ENCODE measurements at places on chromosomes 16 and 17.
A peak's percentile ranks its signal among the peaks of the same experiment; 100 is the strongest.

DNA sequence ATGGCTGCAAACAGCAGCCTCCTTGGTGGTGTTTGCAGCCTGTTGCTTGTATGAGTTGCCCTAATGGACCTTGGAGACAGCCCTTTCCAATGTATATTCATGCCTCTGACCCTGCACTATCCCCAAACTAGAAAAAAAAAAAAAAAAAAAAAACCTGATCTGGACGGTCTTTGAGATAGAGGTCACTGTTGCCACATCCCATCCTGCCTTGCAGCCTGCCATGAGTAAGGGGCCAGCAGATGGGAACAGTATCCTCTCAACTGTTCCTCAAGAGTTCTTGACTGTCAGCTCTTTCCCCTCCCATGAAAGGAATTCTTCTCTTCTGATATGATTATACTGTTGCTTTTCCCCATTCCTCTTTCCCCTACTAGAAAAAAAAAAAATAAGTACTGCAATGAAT lies 152.4 kb downstream of the SSH2 start:
- DNase-seq, result no peak

DNA sequence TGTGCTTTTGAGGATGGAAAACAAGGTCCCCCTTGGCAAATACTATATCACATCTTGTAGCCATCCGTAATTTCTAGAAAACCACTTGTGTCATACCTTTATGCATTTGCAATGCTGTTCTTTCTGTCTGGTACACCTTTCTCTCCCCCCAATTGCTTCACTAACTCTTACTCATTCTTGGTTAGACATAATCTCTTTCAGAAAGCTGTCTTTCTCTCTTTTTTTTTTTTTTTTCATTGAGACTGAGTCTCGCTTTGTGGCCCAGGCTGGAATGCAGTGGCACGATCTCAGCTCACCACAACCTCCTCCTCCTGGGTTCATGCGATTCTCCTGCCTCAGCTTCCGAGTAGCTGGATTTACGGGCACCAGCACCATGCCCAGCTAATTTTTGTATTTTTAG lies 94.9 kb upstream of the C17orf78 start:
- no peak for DNase-seq

- DNase-seq, result no peak
Observed at GRCh38 chr17:79946352-79947231, 89.1 kb downstream of the TBC1D16 start.

- no peak for DNase-seq
Observed at GRCh38 chr17:19706791-19707727, 9.3 kb downstream of the SLC47A2 start.

GRCh38 chr16:73058616-73059409 lies 10.9 kb upstream of the ZFHX3 start:
- DNase-seq, result peak; percentile 31

DNA sequence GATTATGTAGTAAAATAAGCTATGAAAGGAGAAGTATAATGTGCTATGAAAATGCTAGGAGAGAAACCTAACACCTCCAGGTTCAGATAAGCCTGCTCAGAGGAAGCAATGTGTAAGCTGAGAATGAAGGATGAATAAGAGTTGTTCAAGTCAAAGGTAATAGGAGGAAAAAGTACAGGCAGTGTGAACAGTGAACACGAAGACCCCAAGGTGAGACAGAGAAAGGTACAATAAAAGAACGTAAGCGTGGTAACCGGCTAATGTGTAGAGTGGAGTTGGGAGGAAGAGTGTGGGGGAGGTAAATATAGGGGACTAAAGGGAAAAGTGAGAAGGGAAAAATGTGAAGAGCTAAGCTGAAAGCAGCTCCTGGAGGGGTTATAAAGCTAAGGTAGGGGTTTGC lies 74.2 kb downstream of the TTC19 start:
- no peak for DNase-seq

GRCh38 chr16:56965149-56966092 lies 3.7 kb downstream of the CETP start:
- DNase-seq, result no peak

- DNase-seq, result no peak
Observed at GRCh38 chr16:19278403-19278802, 7.1 kb upstream of the CLEC19A start.

- no peak for DNase-seq
Observed at GRCh38 chr16:83550183-83550569, 257.6 kb upstream of the HSBP1 start.

GRCh38 chr17:57565176-57565575 lies 179.9 kb downstream of the CCDC182 start:
- no peak for DNase-seq

DNA sequence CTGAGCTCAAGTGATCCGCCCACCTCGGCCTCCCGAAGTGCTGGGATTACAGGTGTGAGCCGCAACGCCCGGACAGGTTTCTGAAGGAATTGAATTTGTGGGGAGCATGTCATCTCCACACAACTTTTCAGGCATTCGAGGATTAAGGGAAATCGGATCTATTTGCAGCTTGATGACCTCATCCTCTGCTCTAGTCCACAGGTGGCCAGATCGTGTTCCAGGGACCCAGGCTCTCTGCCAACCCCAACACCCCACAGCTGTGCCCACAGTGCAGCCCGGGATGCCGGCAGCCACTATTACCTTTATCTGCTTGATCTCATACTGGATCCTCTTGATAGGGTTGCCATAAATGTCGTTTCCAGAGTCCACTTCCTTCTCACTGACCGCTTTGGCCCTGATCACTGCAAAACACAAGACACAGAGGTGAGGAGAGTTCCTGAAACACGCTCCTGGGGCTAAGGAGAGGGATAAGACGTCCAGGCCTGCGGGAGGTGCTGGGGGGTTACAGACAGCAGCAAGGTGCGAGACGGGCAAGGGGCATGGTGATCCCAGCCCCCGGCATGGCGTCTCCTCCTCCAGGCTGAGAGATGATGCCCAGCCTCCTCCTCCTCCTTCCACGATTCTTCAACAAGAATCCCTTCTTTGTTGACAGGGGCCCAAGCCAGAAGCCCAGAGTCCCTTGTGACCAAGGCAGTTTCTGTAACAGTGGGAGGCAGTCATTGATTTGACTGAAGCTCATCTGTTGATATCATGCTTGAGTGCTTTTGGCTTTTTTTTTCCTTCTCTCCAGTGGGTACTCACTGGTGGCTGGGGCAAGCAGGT lies 29.3 kb downstream of the CEP295NL start:
- peak; percentile 18 for DNase-seq

GRCh38 chr17:59221159-59221847 lies 992 bp downstream of the GDPD1 start:
- no peak for DNase-seq

DNA sequence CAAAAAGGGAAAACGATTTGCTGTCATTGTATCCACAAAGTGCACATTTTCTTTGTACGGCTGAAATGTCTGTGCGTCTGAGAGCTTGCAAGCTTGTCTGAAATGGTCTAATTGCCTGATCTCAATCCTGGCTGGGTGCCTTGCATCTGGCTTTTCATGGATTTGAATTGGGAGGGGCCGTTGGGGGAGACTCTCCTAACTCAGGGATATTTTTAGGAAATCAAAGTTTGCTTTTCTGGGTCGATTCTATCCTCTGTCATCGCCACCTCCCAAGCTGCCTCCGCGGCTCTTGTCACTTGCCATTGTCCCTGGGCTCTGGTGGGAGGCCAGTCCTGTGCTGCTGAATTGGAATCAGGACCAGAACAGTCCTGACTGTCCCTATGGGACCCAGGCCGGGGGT lies 33.3 kb upstream of the MGAT5B start:
- DNase-seq, result no peak

DNA sequence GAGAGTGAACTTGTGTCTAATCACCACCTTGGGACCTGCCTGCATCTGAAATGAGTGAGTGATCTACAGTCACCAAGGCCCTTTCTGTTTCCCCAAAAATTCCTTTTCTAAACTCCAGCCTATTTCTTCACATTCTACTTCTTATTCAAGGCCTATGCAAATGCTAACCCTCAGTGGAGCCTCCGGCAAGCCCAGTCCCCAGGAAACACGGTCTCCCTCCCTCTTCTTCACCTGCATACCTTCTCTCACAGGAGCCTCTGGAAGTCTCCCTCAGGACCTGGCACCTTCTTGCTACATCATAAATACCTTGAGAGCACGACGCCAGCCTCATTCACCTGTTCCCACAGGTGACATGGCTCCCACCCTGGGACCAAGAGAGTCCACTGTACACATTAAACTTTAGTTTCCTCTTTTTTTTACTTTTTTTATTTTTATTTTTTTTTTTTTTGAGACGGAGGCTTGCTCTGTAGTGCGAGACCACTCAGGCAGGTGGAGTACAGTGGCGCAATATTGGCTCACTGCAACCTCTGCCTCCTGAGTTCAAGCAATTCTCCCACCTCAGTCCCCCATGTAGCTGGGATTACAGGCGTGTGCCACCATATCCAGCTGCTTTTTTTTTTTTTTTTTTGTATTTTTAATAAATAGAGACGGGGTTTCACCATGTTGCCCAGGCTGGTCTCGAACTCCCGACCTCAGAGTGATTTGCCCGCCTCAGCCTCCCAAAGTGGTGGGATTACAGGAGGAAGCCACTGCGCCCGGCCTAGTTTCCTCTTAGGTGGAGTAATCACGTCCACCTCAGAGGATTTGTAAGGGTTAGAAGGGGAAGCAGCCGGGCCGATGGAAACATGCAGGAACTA lies 97.3 kb downstream of the ANKRD11 start:
- DNase-seq, result no peak

- no peak for DNase-seq
Observed at GRCh38 chr16:79483336-79483735, 117.2 kb downstream of the MAF start.

DNA sequence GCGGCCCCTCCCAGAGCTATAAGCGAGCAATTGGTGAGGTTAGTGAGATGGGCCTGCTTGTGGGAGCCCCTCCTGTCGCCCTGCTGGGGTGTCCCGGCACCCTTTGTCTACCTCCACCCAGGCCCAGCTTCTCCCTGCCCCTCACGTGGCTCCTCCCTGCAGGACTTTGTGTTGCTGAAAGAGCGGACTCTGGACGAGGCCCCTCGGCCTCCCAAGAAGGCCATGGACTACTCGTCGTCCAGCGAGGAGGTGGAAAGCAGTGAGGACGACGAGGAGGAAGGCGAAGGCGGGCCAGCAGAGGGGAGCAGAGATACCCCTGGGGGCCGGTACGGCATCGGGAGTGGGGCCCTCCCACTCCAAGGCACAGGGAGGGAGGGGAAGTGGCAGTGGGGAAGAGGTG lies 6.1 kb upstream of the C17orf107 start:
- DNase-seq, result no peak

GRCh38 chr16:77744141-77744540 lies 21.8 kb downstream of the NUDT7 start:
- DNase-seq, result no peak

DNA sequence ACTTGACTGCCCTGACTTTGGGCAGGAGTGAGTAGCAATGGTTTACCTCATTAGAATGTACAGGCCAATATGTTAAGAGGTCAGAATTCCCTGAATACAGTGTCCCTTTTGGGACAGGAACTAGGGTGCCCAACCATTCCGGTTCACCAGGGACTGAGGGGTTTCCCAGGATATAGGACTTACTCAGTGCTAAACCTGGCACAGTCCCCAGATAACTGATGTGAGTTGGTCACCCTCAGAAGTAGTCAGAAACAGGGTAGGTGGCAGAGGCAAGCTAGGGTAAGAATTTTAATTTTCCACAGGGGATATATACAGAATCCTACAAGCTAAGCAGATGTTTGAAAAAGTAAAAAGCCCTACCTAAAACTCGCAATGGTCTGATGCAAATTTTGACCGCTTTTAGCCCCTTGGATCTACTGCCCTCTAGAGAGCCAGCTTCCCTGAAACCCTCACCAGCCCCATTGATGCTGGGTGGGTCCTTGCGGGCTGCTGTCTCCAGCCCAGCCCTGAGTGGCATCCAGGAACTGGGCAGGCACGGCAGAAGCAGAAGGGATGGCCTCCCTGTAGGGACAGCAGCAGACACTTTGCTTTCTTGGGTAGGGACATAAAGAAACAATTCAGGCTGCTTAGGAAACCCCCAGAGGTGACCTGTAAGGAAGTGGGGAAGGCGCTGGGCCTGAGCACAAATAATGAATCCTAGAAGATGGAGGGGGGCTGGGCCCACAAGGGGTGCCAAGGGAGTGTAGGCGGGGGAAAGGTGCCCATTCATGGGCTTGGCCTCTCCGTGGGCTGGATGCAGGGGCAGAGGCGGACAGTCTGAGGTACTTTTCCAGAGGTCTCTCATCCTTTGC lies 434.8 kb downstream of the SLC39A11 start:
- DNase-seq, result peak; percentile 20

DNA sequence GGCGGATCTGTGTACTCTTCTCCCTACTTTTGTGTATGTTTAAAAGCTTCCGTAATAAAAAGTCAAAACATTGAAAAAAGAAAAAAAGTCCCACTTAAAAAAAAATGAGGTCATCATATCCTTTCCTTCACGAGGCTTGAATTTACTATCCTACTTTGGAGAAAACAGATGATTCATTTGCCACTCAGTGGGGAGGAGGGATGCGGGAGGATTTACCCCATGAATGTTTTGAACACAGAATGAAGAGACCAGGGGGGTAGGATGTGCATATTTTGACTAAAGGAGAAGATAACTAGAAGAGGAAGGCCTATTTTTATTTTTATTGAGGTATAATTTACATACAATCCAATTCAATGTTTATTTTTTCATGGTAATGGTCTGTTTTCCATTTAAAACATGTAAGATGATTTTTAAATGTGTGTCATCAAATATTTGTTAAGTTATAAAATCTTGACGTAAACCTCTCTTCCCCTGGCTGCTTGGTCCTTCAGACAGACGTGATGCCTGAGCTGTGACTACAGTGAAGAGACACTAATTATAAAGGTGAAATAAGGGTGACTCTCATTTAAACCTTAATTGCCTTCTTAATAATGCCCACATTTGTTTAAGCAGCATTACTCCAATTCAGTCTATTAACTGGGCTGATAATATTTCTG lies 135.4 kb upstream of the AXIN2 start:
- no peak for DNase-seq

GRCh38 chr16:5505091-5505887 lies 407.7 kb upstream of the EEF2KMT start:
- DNase-seq, result no peak

DNA sequence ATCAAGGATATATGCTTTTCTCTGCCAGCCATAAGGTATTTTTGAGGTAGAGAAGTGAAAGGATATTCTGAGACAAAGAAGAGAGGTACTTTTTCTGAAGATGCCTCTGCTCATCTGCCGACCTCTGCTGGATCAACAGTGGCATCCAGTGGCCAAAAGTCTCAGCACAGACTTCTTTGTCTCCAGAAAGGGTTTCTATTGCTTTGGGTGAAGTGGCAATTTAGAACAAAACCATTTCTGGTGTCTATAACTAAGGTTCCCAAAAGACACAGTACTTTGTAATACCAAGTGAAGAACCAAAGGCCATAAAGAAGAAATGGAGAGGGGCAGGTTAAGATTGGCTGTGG lies 155.2 kb upstream of the C17orf78 start:
- DNase-seq, result no peak

Measured in RPMI8226 (cell line).